CD4-positive, CD25-positive, alpha-beta regulatory T cell (primary cell): ENCODE measurements at places on chromosomes 13 and 19.

DNA sequence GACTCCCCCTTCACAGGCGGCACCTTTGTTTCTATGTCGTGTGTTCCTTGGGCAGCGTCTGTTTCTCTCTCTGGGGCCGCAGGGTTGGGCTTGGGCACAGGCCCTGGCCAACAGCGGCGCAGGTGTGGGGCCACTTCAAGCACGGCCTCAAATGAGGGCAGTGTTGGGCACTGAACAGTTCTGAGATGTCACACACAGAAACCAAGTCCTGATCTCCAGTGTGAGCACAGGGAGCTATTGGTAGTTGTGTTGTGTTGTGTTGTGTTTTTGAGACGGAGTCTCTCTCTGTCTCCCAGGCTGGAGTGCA lies 42.7 kb downstream of the GATAD2A start:
- peaks cover 84% of the 10 kb centered on the region for H3K4me1 ChIP-seq
- peaks cover 2% of the 10 kb centered on the region for H3K36me3 ChIP-seq
- H3K4me3 ChIP-seq = no peak overlapping the region
- no peaks in the 10 kb centered on the region for H3K27me3 ChIP-seq
- H3K27ac ChIP-seq = no peak overlapping the region

GRCh38 chr19:37078717-37079032 lies 442 bp downstream of the ZNF420 start:
- DNase-seq = no peak
- H3K27ac ChIP-seq = peak overlapping the region; percentile 77
- peaks cover 13% of the 10 kb centered on the region for H3K36me3 ChIP-seq
- H3K4me3 ChIP-seq = peak overlapping the region; percentile 95

GRCh38 chr13:43786472-43786765 lies 353 bp downstream of the ENOX1 start:
- no peak overlapping the region for H3K4me3 ChIP-seq
- peaks cover 7% of the 10 kb centered on the region for H3K27me3 ChIP-seq
- peaks cover 13% of the 10 kb centered on the region for H3K4me1 ChIP-seq
- no peaks in the 10 kb centered on the region for H3K36me3 ChIP-seq
- DNase-seq = no peak

DNA sequence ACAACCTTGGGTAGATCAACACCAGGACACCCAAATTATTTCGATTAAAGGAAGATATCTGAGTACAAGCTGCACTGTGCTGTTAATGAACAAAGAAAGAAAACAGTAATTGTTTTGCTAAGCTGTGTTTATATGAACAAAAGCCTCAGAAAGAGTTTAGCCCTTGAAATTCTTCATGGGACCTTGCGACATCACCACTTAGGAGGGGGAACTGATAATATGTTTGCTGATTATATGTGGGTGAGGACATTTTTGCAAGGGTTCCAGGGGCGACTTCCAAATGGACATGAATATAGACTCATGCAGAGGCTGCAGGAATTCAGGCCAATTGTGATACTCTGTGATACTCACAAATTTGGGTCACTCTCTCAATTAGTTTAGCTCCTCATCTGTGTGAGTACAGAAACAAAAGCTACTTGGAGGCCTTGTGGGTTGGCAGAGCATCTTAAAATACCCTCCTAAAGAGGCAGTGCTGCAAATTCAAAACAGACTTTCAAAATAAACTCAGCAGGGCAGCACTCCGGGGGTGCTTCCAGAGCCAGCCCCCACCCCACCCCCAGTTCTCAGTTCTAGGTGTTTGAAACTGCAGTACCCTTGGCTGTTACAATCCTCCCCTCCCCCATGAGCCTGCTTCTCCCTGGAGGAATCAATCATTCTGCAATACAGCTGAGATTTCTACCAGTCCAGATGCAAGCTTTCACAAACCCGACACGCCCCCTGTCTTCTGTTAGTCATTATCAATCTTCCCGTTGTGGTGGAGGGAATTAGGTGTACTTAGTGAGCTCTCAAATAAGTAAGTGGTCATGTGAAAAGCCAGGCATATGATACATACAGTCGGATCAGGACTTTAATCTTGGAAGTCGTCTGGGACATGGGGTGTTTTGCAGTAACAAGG lies 97.0 kb upstream of the MBNL2 start:
- H3K4me1 ChIP-seq = no peaks in the 10 kb centered on the region
- peaks cover 3% of the 10 kb centered on the region for H3K27me3 ChIP-seq
- H3K4me3 ChIP-seq = no peak overlapping the region

DNA sequence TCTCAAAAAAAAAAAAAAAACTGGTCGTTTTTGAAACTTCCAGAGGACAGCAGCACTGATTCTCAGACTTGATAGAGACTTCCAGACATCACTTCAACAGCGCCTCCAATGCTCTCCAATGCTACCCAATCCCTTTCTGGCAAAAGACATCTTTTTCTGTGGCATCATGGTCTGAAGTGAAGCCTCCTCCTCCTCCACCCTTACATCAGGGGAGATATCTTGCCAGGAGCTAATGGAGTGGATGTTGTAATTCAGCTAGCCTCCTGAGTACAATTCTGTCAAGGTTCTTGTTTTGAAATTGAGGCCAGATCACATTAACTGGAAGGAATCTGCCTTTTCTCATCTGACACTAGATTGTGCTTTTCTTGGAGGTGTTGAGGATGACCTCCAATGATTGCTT lies 24.2 kb downstream of the FXYD5 start:
- no peak overlapping the region for H3K4me3 ChIP-seq
- no peak for DNase-seq
- H3K4me1 ChIP-seq = peaks cover 4% of the 10 kb centered on the region
- H3K36me3 ChIP-seq = no peaks in the 10 kb centered on the region
- no peak overlapping the region for H3K27ac ChIP-seq

- H3K4me1 ChIP-seq = no peaks in the 10 kb centered on the region
- H3K4me3 ChIP-seq = no peak overlapping the region
- H3K27me3 ChIP-seq = no peaks in the 10 kb centered on the region
Measured at GRCh38 chr13:34310539-34310938, 492.6 kb downstream of the RFC3 start.
